ENCODE measurements at places on chromosomes 2 and 18.

DNA sequence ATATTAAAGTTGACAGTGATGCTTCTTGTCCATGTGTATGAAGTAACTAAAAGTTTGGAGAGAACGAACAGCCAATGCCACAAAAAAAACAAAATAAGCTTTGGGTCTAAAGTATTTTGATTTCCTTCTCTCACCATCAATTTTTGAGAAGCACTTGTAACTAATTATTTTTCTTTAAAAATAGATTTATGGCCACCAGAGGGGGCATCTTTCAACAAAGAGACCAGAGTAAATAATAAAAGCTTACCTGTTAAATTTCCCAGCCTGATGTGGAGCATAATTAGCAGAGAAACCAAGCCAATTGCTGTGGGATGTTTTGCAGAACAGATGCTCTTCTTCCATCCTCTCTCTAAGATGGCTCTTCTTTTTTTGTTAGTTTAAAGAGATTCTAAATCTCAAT, 29.0 kb downstream of the LINC00305 start:
- DNase-seq, result no peak

DNA sequence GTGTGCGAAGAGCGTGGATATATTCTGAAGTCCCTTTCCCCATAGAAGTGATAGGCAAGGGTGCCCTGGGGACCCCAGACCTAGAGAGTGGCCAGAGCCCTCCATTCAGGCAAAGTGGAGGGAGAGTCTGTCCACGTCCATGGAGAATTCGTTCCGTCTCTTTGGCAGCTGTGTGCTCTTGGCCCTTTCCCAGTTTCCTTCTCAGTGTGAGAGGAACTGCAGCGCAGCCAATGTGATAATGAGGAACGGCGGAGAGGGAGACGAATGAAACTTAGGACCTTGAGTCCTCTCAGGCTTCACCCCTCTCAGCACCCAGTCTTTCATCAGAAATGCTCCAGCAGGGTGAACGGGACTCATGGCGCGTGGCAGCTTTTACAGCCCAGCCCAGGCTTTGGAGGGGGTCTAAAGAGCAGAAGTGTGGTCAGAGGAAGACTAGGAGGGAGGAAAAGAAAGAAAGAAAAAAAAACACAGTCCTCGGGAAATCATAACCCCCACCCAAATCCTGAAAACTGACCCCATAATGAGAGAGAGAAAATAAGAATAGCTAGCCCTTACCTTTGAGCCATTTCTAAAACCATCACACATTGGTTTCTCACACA, 95.0 kb upstream of the RIOK3 start:
- DNase-seq, result no peak

GRCh38 chr2:23283653-23284052, 101.3 kb upstream of the KLHL29 start:
- no peak for DNase-seq

DNA sequence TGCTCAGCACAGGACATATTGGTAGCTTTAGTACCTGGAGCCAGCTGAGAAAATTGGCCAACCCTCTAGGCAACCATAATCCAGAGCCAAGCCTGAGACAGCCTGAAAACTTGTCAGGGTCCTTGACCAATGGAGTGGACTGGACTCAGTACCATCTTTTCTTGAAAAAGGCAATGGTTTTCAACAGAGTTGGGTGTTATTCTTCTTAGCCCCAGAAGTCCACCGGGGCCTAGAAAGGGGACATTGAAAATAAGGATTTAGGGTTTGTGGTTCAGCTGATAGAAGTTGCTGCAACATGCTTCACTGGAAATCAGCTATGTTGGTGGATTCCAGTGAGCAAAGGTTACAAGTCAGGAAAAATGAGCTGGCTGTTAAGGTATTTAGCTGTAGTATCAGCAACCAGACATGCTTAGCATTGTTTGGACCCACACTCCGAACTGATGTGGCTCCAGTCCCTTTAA, 22.1 kb upstream of the CNOT11 start:
- no peak for DNase-seq

DNA sequence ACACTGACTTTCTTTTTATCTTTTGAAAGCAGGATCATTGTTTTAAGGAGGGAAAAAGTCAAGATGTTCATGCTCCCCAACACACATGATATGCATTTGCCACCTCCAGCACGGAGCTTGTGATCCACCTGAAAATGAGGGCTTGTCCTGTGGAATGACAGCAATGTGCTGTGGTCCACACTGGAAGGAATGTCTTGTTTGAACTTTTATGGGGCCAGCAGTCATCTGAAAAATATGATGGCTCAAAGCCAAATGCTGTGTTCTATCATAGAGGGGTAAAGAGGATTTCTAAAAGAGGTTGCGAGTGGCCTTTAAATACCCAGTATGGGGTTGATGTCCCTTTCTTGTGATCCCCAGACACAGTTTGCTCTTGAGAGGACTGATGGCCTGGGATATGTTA, 226.5 kb upstream of the SPRED2 start:
- DNase-seq, result no peak

- no peak for DNase-seq
These were observed 615.6 kb upstream of the CDH2 start for GRCh38 chr18:28792404-28793086.

GRCh38 chr2:8486141-8486540, 195.7 kb upstream of the ID2 start:
- DNase-seq, result no peak

GRCh38 chr18:9824474-9824832, 61.3 kb upstream of the TXNDC2 start:
- DNase-seq, result no peak

GRCh38 chr2:74439373-74439772, 2.4 kb downstream of the RTKN start:
- DNase-seq, result no peak

DNA sequence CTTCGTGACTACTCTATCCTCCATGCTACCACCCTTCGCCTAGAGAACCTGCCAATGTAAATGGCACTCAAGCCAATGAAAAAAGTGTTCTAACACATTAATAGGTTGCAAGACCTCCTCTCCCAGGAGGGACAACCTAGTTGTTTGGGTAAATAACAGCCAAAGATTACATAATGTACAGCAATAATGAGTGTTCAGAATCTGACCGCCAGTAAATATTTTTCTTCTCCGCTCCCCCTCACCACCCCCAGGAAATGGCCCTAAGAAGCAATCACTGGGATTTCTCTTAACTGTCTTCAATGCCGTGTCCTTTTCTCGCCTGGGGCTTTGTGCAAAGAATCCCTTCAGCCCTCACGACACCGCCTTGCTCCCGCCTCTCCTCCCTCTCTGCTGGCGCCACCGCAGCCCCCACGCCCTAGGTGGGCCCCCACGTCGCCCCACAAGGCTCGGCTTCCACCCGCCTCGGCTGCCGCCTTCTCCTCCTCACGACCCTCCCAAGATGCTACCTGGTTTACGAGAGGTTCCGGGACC, 458 bp downstream of the HYCC2 start:
- no peak for DNase-seq

DNA sequence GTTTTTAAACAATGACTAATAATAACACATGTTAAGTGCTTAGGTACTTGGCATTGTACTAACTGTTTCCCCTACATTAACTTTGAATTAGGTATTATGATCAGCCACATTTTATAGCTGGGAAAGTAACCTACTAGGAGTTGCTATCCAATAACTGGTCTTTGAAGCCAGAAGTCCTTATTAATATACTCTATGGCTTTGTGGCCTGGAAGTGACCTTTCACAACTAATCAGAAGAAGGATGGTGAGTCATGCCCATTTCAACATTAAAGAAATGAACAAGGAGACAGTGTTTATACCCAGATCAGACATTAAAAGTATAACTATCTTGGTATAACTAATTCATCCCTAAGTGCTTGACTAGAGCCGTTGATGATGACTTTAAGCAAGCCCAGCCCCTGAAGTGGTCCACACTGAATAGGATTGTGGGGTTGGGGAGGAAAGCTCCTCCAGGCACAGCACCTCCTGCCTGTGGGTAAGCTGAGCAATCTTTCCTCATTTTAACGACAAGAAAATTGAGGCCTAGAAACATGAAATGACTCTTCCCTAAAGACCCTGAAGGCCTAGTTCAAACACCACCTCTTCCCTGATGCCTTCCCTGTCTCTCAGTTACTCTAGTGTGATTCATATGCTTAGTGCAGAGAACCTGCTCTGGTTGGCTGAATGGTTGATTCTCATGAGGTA, 71.6 kb upstream of the RFX8 start:
- DNase-seq, result no peak

- no peak for DNase-seq
These were observed 1159.6 kb downstream of the RPIA start for GRCh38 chr2:89850881-89851582.

- no peak for DNase-seq
These were observed 68.2 kb upstream of the PHLPP1 start for GRCh38 chr18:62647179-62647578.

GRCh38 chr18:63137999-63138435, 181.6 kb downstream of the BCL2 start:
- DNase-seq, result peak; percentile 36

DNA sequence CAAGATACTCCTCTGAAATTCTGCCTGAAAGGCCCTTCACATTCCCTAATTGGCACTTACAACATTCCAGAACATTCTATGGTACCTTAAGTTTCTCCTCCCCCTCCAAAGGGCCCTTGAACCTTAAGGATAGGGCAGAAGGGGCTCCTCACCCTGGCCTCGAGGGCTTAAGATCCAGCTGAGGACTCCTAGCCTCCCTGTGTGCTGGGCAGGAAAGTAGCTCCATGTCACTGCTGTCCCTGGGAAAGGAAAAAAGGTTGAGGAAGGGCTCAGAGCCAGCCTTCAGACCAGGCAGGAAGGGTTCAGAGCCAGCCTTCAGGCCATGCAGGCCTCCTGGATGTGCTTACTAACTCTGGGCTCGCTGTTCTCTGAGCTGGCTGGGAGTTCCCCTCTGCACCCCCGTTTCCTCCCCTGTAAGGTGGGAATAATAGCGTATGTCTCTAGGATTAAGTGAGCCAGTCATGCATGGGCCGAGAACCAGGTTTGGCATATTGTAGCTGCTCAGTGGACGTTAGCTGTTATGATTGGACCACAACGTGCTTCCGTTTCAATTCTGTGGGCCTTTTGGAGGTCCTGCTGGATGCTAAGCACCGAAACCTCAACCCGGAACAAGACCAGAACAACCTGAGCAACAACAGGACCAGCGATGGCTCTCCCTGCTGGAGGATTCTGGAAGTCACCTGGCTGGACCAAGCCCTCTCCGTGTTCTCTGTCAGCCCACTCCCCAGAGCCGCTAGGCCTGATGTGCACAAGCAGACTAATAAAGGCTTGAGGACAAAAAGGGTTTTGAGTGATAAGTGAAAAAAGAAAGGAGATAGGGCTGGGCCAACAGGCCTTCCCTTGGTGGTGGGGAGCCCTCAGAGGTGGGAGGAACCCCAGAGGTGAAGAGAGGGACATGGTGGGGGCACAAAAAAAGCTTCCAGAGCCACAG, 1.0 kb upstream of the B3GNT7 start:
- DNase-seq, result no peak

- no peak for DNase-seq
These were observed 238.9 kb upstream of the ID2 start for GRCh38 chr2:8442833-8443486.

- no peak for DNase-seq
These were observed 114.3 kb downstream of the NXPH2 start for GRCh38 chr2:138665937-138666336.

GRCh38 chr2:143645921-143646645, 516.9 kb downstream of the ARHGAP15 start:
- no peak for DNase-seq

DNA sequence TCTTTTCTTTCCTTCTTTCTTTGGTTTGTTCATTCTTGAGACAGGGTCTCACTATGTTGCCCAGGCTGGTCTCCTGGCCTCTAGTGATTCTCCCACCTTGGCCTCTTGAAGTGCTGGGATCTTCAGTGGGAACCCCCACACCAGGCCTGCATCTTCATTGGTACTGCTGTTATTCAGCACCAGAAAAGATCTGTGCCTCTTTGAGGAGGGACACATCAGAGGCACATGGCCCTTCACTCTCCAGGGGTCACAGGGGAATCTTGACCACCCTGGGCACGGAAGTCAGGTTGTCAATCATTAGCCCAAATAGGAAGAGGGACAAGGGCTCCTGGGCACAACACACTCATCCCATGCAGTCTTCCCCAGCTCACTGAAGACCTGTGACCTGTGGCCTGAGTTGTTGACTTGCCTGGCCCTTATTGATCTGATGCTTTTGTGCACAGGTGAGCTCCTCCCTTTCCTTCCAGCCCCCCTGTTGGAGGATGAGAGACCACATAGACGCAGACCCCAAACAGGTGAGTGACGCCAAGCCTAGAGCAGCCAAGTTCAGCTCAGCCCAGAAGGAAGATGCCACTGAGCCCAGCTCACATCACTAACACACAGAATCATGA, 33.0 kb upstream of the ODC1 start:
- no peak for DNase-seq

GRCh38 chr2:146135245-146135644, 1615.3 kb upstream of the ZEB2 start:
- no peak for DNase-seq

DNA sequence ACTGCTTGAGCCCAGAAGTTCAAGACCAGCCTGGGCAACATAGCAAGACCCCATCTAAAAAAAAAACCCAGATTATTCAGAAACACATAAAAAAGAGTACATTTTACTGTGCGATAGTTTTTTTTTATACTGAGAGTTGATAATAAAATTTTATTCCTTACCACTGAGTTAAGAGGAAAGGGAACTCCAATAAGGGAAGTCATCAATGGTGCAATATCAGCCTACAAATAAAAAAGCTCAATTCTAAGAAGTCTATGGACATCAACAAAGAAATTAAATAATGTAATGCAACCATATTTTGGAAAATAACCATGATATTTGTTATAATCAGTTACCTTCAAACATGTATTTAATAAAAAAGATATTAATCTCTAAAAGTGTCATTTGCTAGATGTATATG, 46.6 kb downstream of the PIGN start:
- DNase-seq, result no peak

DNA sequence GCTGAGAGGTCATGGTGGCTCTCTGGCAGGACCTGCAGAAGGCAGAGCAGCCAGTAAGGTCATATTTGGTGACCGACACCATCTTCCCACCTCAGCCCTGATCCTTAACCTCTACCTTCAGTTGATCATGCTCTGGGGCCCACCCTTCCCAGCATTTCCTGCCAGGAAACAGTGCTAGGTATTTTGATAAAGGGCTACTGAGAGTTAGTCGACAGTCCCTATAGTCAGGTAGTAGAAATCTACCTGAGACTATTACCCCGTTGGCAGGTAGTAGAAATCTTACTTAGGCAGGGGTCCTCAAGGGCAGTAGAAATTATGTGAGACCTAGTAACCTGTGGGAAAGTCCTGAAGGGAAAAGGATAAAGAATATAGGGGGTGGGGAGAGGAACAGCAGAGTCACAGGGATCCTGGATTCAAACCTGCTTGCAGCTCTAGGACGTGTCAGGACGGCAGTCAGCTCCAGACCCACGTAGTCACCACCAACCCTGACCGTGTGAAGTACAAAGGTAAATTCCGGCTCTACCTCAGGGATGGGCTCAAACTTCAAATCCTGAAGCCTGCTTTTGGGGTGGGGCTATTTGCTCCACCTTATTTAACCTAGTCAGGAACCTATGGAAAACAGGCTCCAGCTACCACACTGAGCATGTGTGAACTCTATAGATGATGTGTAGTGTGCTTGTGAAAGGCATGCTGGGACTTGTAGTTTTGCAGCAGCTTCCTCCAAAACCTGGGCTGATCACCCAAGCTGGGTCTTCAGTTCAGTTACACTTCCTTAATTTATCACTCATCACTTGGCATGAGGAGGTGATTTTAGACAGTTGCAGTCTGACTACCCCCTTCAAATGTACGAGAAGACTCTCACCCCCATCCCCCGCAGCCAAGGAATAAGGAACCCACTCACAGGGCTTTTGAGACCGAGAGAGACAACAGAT, at the start of gene DQX1:
Gene DQX1, minus strand, starts transcription at position 515 of the 932 bp plus-strand sequence. Its CDS starts 502 bp downstream, at position 13.
- DNase-seq, result no peak

GRCh38 chr2:129611471-129611870, 368.0 kb upstream of the RAB6C start:
- DNase-seq, result no peak

GRCh38 chr2:241867776-241868420, 1.6 kb upstream of the RTP5 start:
- DNase-seq, result peak; percentile 73

Data from activated naive CD8-positive, alpha-beta T cell treated with anti-CD3 and anti-CD28 coated beads for 36 hours (primary cell).